Inflammatory macrophage treated with lipopolysaccharide for 4 hours (primary cell): ENCODE measurements at places on chromosomes 5 and 9.

- DNase-seq: no peak
Measured at GRCh38 chr5:4418084-4418483, 722.0 kb upstream of the ADAMTS16 start.

DNA sequence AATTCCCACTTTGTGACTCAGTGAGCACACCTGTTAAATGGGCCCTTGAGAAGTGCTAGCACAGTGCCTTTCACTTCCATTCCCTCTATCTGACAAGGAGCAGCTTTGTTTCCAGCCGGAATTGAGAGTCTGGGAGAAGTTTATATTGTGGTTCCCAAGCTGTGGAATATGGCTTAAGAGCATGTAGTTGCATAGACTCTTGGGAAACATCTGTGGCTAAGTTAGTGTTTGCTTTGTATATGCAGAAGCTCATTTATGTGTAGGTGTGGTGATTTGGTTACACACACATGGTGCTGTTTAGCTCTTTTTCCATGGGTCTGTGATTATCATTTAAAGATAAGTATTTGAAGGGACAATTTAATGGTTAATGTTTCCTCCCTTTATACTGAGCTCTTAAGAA, 110.5 kb upstream of the HMHB1 start:
- no peak for DNase-seq

- no peak for DNase-seq
Measured at GRCh38 chr5:122385808-122386207, 73.8 kb downstream of the SNCAIP start.

GRCh38 chr5:150642567-150642927, 2.1 kb downstream of the SYNPO start:
- no peak for DNase-seq

DNA sequence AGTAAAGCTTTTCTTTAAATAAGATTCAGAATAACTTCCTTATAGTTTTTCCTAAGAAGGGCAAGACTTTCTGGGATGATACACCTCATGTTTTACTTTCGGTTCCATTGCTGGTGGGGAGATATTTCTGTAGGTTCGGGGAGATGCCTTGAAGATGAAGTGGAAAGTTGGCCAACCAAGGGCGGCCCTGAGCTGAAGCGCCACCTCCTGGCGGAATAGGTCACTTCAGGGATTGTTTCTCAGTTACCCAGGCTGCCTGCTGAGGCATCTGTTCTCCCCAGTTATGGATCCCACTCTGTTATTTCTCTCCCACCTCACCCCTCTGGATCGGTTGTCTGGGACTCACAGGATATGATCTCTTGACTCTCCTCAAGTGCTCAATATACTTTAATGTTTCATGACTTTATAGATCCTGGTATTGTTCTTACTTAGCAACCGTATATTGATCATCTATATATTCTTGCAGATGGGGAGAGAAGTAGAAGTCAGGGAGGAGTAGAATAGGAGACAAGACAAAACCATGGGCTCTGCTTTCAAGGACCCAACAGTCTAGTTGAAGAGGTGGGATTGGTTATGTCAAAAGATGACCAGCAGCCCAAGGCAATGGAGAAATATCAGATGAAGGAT, 23.4 kb downstream of the MEGF10 start:
- peak; percentile 54 for DNase-seq

DNA sequence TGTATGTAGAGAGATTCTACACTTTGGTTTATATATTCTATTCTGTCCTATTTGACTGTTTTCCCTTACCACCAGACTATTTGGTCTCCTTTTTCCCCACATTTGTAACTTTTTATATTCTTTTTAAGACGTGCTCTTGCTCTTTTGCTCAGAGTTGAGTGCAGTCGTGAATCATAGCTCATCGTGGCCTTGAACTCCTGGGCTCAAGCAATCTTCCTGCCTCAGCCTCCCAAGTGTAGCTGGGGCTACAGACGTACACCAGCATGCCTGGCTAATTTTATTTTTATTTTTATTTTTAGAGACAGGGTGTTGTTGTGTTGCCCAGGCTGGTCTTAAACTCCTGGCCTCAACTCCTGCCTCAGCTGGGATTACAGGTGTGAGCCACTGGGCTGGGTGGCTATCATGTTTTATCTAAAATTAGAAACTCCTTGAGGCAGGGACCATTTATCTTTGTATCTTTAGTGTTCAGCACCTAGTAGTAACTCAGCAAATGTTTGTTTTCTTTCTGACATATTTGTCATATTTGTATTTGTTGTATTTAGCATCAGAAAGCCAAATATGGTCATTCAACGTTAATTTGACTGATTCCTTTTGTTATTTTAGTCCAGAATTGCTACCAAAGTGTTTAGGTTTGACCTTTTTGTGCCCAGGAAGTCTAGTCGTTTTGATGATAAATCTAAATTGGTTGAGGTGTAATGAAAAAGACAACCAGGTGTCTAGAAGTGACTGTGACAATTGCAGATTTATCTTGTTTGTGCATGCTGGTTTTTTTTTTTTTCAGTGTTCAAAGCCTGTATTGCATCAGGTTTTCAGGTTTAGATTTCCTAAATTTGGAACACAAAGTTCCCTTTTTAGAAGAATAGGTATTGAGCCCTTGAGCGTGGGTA, 44.3 kb downstream of the ERBIN start:
- DNase-seq: no peak

DNA sequence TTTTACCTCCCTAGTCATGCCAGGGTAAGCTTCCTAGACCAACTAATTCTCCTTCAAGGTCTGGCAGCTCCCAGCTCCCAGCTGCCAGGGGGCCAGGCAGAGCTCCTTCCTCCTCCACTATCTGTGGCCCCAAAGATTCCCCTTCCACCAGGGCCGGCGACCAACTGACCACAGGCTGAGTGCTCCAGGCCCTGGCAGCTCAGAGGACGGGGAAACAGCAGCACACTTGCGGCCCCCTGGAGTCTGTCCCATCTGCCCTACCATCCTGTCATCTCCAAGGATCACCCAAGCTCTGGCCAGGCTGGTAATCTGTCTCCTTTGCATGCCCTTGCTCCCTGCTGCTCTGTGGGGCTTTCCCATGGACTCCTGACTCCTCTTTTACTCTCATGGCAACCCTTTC, 31.2 kb upstream of the BASP1 start:
- DNase-seq: no peak

DNA sequence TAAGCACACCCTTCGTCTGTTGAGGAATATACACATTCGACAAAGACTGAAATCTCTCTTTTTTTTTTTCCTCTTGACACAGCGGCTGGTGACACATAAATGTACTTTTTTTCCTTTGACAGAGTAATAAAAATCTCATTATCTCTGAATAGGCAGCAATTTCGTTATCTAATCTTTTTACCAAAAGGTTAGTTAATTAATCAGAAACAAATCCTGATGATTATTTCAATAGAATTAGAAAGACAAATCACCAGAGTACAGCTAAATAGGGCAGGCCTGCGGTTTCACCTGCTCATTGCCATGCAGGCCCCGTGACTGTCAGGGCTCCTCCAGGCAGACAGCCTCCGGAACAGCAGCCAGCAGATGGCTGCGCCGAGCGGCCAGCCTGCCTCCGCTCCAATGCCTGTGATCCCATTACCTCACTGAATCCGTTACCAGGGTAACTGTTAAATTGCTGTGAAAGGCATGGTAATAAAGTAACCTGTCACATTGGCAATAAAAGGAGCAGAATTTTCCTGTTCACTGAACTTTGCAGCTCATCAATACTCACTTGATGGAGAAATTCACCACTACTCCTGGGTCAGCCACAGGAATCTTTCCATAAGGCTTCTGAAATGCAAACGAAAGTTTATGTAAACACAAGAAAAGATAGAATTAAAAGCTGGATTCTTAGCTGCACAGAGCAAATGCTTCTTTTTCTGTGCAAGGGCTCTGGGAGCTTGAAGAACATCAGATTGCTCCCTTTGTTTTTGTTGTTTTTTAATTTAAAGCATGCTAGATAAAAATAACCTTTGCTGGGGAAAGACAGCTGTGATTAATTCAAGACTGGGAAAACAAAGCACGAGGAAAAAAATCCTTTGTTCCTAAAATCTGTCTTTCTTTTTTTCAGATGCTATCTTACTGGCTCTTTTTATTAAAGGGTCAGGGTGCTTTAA, 666.4 kb upstream of the ZNF608 start:
- DNase-seq: no peak

DNA sequence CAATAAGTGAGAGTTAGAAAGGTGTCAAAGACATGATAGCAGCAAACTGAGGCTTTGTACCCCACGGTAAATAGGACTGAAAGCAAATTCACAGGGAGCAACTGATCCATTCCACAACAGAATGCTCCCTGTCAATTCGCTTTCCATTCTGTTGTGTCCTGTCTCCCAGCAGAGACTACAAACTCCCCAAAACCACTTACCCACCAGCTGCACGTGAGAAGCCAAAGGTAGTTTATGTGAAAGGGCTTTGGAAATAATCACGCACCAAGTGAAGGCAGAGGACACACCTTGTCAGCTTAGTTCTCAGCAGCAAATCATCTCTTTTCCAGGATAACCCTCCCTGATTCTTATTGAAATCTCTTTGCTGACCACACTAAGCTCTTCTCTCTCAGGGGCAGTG, 46.6 kb upstream of the IL17B start:
- no peak for DNase-seq

DNA sequence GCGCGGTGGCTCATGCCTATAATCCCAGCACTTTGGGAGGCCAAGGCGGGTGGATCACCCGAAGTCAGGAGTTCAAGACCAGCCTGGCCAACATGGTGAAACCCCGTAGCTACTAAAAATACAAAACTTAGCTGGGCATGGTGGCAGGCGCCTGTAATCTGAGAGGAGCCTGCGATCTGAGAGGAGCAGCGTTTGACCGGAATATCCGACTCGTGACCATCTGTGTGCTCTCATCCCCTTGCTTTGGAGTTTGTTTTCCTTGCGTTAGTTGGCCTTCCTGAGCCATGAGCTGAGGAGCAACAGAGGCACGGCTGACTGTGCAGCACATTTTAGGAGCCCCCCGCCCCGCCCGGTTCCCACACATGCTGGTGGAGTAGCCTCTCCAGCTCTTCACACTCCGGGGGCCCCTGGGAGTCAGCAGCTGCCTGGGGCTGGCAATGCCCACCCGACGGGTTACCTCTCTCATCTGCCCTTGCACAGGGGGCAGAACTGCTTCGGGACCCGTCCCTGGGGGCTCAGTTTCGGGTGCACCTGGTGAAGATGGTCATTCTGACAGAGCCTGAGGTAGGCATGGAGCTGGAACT, 3.0 kb downstream of the ADAMTS13 start:
- no peak for DNase-seq

- no peak for DNase-seq
Measured at GRCh38 chr5:57382655-57383054, 100.0 kb downstream of the ACTBL2 start.

DNA sequence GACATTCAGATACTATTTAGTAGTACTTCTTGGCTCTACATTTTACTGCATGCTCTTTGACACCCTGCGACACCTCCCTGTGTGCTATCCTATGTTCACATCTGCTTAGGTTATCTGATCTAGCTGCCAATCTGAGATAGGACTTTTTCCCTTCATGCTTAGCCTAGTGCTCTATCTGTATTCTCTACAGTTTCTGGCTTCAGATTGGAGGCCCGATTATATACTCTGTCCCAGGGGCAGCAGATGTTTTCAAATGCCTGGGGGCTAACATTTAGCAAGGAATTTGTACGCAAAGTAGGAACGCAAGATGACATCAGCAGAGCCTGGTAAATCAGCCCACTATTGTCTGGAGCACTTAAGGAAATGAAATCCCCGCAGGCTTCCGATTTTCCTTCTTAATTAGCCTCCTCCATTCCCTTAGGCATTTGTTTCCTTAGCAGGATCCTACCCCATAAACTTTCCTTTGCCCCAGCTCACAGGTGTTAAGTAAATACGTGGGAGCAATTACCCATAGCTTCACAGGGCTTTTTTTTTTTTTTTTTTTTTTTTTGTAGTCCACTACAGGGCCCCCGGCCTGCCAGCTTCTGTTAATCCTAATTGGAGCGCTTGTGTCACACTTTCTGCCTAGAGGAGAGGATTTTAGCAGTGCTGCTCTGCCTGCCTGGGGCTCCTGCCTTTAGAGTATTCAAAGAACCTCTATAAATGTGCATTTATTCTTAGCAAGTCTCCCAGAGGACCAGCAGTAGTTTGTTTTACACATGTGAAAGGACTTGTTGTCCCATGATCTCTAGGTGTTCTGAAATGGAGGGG, 61.1 kb upstream of the LPAR1 start:
- DNase-seq: no peak

DNA sequence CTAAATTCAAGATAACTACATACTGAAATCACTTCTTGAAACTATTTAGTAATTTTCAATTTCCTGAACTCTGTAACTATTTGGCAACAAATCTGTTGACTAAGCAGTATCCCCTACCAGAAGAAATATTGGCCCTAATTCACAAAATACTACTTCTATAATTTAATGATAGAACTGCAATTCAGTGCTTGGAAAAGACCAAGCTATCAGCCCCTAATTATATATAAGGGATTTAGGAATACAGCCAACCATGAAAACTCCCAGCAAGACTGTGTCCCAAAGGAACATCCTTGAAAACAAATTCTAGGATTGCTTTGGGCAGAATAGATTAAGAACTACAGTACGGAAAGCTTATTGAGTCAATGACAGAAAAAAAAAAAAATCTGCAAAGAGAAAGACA, 169.2 kb downstream of the RAB3C start:
- DNase-seq: peak; percentile 31

DNA sequence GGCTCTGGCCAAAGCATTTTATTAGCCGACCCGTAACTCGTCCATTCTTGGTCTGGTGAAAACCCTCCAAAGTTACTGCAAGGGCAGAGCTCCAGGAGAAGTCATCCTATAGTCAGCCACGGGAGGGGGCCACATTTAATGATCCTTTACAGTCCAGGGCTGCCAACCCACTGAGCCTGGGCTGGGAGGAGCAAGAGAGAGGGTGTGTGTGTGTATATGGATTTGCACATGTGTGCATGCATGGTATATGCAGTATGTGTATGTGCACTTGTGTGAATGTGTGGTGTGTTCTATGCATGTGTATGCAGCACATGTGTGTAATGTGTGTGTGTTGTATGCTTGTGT, 4.2 kb upstream of the RASGEF1C start:
- no peak for DNase-seq

GRCh38 chr5:94433397-94434163, 184.8 kb downstream of the KIAA0825 start:
- peak; percentile 98 for DNase-seq

DNA sequence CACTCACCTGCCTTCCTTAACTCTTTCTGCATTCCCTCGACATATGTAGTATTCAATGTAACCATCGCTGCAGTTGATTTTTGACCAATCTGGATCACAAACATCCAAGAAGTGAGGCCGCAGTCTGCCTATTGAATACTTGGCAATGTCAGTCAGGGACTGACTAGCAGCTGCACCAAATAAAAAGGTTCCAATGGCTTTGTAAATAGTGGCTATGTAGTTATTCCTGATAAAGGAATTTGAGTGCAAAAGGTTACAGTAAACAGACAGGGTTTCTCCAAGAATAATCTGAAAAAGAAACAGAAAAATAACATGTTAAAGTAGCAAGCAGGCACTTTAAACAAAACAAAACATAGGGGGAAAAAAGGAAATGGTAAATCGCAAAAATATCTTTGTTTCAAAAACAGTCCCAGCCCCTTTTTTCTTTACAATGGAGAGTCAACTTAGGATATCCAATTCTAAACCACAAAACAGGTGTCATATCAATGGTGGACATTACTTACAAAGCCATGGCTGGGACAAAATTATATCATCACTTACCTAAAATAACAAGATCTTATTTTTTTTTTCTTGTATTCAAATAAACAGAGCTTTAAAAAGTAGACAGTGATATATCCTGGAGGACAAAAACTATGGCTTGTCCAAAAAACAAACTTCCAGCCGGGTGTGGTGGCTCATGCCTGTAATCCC, 66.8 kb downstream of the PLPP1 start:
- DNase-seq: no peak

- no peak for DNase-seq
Measured at GRCh38 chr9:121833061-121833460, 181.6 kb downstream of the DAB2IP start.
